ENCODE measurements at places on chromosomes 2 and 18.

DNA sequence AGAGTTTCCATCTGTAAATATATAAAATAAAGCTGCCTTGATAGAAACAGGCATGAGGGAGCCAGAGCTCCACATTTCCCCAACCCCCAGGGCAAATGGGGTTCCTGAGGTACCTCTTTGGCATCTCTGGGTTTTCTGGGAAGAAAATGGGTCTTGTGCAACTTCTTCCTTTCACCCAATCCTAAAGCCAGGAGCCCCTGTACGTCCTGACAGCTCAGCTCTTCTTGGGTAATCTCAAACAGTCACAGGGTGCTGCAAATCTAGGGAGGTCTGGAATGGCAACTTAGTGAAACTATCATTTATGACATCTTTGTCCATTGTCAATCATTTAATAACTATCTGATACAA lies 36.6 kb upstream of the STAT1 start:
- peak; percentile 91 for DNase-seq

DNA sequence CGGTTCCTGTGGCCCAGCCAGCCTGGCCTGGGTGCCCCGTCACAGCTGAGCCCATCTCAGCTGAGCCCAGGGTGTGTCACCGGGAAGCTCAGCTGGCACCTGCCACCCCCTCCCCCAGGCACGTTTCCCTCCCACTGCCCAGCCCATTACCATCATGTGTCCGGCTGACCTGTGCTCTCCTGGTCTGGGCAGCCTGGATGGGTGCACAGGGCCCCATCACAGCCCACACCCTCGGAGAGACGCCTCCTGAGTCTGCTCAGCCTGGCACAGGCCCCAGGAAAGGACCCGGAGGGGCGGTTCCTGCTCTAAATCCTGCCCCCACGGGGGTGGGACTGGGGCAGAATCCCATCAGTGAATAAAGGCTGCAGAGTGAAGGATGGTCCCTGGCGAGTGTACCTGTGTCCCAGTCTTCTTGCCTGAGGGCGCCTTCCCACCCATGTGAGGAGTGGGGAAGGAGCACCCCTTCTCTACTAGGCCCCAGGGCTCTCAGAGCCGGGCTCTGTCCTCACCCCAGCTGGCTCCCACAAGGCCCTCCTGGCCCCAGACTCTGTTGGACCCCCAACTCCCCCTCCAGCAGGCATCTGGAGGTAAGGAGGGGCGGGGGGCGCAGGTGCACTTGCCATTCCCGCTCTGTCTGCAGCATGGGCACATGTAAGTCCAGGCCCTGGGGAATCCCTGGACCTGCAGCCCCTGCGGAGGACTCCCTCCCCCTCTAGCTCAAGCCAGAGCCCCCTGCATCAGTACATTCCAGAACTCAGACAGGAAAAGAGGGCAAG lies 21.2 kb downstream of the GPC1 start:
- DNase-seq, result no peak

DNA sequence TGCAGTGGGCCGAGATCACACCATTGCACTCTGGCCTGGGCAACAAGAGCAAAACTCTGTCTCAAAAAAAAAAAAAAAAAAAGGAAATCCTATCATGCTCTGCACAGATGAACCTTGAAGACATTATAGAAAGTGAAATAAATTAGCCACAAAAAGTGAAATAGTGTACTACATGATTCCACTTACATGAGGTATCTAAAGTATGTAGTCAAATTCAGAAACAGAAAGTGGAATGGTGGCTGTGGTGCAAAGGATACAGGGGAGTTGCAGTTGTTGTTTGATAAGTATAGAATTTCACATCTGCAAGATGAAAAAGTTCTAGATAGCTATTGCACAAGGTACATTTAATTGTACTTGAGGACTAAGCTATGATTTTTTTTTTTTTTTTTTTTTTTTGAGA lies 5.2 kb downstream of the ZRANB3 start:
- no peak for DNase-seq

DNA sequence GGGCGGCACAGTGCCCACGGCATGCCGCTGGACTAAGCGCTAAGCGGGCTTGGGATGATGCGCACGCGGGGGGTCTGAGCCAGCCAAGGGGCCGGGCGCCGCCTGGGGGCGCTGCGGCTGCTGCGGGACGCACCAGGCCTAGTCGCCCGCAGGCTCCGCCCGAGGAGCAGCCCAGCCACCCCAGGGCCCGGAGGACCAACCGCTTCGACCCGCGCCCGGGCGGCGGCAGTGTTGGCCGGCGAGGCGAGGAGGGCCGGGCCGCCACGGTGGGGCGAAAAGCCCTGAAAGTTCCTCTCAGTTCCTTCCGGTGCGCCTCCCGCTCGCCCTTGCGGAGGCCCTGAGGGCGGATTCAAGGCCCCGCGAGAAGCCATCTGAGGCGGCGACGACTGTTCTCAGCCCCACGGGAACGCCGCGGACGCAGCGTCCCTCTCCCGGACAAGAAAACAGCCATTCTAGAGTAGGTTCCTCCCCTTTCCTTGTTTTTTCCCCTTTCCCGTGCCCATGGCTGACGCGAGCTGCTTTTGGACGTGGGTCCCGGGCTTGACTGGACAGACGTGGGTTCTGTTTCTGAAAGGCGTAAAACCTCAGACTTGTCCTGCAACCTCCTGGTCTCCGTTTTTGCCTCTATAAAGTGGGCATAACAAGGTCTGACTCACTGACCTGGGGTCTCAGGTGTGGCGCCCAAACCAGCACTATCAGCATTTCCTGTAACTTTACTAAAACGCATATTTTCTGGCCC lies at the start of gene ANKAR:
Gene ANKAR (plus strand): TSS at position 297 of the 739 bp plus-strand sequence. CDS start 1,821 bp downstream, outside the sequence.
- DNase-seq, result peak; percentile 89

DNA sequence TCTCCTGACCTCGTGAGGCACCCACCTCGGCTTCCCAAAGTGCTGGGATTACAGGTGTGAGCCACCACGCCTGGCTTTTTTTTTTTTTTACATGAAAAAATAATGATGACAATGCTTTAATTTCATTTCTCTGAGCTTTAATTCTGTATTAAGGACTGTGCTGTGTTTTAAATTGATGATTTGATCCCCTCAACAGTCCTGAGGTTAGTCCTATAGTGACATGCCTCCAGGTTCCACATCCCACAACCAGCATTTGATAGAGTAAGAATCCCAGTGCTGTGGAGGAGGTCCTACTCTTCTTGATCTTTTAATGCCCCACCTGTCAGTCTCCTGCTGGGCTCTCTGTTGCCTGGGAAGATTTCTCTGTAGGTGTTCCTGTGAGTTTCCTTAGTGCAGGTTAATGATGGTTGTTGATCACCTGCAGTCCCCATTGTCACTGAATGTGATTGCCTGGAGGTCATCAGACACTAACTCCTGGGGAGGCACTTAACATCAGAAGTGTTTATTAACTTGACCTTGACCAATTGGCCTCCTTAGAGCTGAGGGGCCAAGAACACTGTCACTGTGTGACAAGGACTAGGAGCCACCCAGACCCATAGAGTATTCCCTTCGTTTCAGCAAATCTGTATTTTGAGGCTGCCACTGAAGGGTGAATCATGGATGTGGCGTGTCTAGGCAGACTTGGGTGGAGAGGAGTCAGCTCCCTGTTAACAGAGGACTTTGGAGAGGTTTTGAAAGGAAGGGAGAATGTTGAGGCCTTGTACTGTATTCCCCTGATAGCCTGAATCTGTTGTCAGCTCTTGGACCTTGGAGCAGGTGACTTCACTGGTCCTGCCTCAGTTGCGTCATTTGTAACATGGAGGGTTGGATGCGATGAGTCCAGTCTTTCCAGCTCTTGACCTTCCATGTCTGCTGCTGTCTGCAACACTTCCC lies 11.5 kb downstream of the ASAP2 start:
- DNase-seq, result no peak

GRCh38 chr2:154527962-154528361 lies 170.5 kb upstream of the KCNJ3 start:
- DNase-seq, result no peak

DNA sequence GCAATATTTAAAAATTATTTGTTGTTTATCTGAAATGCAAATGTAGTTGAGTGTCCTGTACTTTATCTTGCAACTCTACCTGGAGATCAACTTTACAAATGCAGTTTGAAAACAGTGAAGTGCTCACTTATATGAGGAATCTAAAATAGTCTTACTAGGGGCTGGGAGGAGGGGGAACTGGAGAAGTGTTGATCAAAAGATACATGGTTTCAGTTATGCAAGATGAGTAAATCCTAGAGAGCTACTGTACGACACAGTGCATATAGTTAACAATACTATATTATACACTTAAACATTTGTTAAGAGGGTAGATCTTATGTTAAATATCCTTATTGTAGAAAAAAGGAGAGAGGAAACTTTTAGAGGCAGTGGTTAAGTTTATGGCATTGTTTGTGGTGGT lies 241.9 kb downstream of the BCL11A start:
- no peak for DNase-seq

- DNase-seq, result no peak
Observed at GRCh38 chr2:11141319-11141718, 13.9 kb upstream of the SLC66A3 start.

DNA sequence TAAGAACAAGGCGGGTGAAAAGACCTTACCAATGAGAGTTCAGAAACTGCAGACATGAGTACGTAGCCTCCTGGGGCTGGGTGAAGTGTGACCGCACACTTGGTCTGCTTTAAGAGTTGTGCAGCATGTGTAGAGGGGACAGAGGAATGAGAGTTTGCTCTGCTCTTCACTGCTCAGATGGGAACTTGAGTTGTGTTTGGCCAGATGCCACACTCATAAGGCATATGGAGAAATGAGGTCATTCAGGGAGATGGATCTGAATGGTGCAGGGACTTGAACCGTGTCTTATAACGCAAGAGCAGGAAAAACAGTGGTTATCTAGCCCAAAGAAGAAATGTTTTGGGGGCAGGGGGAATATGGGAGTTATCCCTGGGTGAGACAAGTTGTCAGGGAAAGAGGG lies 273.8 kb upstream of the LYPD1 start:
- peak; percentile 68 for DNase-seq

Measured in fibroblast of upper back skin (primary cell).